ENCODE measurements at places on chromosomes 13 and 19.

DNA sequence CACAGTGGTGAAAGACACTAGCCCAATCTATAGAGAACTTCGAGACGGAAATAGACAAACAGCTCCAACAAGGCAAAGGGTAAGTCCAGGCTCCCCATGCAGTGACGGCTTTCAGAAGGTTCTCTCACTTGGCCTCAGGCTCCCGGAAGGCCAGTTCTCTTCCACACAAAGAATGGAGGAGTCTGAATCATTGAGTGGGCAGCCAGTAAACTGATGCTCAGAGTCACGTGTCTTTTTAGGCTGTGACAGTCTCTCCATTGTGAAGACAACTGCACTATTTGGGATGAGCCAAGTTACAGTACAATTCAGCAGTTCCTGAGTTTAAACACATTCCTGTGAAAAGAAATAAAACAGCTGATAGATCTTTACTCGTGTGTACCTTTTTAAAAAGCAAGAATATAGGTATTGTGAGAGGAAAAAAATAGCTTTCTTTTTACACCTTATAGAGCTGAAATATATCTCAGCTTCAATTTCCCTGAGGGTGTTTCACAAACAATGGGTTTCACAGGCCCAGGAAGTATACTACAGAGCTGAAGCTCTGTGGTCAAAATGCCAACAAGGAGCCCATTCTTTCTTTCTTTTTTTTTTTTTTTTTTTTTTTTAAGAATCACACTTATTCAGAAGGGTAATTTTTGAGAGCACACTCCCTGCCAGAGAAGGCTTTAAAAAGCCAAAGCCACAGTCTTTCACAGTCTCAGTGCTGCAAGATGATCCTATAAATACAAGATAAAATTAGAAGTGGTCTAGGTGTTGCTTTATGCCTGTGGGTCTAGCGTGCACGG lies 135.1 kb downstream of the FREM2 start:
- peak; percentile 5 for DNase-seq

- no peak for DNase-seq
Observed at GRCh38 chr13:106683918-106684317, 116.0 kb upstream of the ARGLU1 start.

DNA sequence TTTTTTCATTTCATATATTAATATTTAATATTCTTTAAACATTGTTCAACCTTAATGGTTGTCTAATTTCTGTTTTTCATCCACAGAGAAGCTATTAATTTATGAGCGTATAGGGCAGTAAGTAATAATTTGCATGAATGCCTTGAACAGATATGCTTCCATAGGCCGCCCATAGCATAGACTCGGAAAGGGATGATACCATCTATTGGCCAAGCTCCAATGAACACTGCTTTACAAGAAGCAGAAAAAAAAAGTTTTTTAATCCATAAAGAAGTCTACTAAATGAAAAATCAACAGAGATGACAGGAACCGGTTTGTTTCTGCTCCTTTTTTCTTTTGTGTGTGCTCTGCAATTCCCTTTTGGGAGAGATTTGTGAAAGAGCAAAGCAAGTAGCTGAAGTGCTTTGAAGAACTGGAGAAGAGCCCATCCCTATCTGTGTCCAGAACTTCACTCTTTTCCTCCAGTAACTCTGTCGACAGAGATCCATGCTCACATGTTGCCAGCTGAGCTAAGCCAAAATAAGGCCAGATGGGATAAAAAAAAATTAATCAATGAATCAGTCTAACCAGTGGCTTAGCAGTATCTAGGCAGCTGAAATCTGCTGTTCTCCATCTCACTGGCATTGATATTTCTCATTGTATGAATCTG lies 215.9 kb upstream of the SOX21 start:
- no peak for DNase-seq

DNA sequence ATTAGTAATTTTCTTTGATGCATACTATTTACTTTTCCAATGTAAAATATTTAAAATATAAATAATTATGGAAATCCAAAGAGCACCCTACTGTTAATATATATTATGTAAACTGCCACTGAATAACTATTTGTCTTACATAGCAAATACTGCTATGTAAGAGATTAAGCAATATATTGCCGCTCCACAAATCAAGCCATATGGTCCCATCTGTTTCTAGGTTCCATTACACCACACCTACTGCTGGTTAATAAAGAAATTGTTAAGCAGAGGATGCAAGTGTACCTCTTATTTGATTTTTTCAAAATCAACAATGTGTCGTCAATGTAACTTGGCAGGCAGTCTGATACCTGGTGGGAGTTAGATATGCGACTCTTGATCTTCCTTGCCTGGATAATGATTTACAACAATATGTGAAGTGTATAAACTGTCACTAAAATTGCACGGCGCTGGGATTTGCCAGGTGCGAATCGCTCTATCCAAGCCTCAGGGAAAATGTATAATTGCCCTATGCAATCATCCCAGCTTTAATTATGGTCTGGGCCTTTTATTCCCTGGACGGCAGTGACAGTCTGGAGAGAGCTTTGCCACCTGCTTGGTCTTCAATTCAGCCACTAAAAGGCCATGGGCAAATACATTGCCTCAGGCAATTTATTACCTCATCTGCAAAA lies 16.0 kb downstream of the SMAD9 start:
- no peak for DNase-seq

Data from PC-9 (cell line).